Right forelimb (tissue), 1 donor: ENCODE measurements at places on chromosomes 5 and 9.

- DNase-seq = no peak
Measured at GRCh38 chr5:84118551-84118950, 266.1 kb downstream of the EDIL3 start.

DNA sequence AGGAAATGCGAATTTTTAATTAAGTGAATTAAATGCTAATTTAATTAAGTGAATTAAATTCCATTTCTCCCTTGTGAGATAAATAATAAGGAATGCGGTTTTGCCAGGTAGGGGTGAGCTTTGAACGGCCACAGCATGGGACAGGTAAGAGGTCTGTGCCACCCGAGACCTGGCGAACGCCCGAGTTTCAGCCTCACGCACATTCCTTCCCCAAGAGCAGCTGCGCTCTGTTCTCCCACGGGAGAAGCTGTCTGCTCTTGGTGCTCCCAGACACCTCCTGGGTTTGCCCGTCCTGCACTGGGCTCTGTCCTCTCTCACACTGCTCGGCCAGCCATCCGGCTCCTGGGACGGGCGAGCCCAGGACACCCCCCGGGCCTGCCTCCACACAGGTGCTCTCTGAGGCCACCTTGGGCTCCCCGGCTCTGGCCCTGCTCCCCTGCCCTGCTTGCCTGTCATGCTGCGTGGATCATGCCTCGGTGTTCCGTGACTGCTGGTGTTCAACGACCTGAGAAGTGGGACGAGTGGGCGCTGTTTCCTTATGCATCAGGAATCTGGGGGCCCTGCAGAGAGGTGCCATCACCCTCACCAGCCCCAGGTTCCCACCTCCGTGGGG lies 13.7 kb upstream of the CAMSAP1 start:
- DNase-seq = no peak

- DNase-seq = no peak
Measured at GRCh38 chr5:173399851-173400250, 71.6 kb upstream of the STC2 start.

GRCh38 chr5:139982157-139982974 lies 60.7 kb downstream of the NRG2 start:
- DNase-seq = no peak

DNA sequence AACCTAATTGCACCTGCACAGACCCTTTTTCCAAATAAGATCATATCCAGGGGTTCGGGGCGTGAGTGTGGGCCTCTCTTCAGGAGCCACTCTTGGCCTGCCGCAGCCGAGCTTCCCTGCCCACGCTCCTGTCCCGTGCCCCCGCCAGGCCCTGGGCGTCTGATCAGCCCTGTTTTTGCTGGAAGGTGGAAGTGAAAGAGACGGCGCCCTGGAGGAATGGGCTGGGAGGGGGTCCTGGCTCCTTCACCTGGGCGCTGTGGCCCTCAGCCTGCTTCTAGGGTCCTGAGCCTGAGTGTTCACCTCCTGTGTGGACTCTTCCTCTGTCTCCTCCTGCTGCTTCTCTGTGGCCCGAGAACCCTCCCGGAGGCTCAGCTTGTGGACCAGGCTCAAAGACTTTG lies 11.2 kb upstream of the COL5A1 start:
- peak; percentile 24 for DNase-seq

- DNase-seq = no peak
Measured at GRCh38 chr5:131218392-131218791, 45.5 kb upstream of the CDC42SE2 start.

DNA sequence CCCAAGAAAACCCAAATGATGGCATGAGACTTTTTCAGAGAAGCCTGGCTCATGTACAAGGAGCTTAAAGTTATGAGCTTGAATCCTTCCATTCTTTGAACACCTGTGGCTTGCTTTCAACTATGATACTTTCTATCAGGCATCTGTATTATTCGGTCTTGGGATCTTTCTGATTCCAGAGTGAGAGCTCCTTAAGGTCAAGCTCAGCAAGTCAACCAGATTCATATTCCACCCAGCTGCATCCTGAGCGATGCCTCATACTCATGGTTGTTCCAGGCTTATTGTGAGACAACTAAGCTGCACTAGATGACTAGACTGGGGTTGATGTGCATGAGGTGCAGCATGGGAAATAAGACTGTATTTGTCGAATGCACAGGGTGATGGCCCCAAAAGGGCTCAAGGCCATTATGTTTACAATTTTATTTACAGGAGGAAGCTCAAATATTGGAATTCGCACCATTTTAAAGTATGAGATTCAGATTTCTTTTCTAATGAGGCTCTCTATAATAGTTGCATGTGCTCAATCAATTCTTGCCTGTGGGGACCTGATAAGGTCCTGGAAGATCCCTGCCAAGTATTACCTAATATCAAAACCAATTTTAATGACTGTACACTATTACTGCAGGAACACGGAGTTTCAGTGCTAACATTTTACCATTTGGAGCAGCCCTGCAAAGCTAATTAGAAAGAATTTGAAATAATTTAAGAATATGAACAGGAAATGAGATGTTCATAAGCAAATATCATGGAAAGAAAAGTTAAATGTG lies 453.8 kb downstream of the SEMA5A start:
- DNase-seq = no peak

- no peak for DNase-seq
Measured at GRCh38 chr9:12614488-12614887, 78.7 kb upstream of the TYRP1 start.

- DNase-seq = no peak
Measured at GRCh38 chr9:10704720-10705119, 91.9 kb upstream of the PTPRD start.

- DNase-seq = no peak
Measured at GRCh38 chr9:94082956-94083355, 1.3 kb upstream of the PTPDC1 start.

DNA sequence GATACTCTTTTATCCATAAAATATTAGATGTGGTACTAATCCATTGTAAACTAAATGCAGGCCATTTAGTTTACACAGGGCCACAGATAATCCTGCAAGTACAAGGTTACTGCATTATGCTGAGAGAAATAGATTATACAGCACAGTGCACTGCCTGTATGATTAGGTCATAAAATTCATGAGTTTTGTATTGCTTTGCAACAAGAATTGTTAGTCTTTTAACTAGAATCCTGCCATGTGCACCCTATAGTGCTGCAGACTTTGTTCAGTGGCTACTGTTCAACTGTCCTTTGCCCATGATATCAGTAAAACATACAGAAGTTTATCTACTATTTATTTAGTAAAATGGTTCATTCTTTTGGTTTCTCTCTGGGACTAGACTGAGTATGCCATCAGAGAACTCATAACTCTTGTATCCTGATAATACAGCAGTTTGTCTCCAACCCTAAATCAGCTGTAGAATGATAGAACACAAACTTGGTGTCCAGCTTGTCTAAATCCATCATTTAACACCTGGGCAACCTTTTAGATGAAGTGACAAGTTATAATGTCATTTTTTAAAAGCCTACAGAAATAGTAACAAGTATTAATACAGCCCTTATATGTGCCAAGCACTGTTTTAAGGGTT lies 291.2 kb downstream of the TMEM167A start:
- no peak for DNase-seq

GRCh38 chr9:107018861-107019545 lies 156.0 kb downstream of the ZNF462 start:
- DNase-seq = no peak

- DNase-seq = no peak
Measured at GRCh38 chr5:166562246-166562645, 1729.2 kb upstream of the WWC1 start.

- DNase-seq = no peak
Measured at GRCh38 chr9:124505901-124506346, 1.3 kb downstream of the NR5A1 start.
